ENCODE measurements at places on chromosomes 12 and 14.

DNA sequence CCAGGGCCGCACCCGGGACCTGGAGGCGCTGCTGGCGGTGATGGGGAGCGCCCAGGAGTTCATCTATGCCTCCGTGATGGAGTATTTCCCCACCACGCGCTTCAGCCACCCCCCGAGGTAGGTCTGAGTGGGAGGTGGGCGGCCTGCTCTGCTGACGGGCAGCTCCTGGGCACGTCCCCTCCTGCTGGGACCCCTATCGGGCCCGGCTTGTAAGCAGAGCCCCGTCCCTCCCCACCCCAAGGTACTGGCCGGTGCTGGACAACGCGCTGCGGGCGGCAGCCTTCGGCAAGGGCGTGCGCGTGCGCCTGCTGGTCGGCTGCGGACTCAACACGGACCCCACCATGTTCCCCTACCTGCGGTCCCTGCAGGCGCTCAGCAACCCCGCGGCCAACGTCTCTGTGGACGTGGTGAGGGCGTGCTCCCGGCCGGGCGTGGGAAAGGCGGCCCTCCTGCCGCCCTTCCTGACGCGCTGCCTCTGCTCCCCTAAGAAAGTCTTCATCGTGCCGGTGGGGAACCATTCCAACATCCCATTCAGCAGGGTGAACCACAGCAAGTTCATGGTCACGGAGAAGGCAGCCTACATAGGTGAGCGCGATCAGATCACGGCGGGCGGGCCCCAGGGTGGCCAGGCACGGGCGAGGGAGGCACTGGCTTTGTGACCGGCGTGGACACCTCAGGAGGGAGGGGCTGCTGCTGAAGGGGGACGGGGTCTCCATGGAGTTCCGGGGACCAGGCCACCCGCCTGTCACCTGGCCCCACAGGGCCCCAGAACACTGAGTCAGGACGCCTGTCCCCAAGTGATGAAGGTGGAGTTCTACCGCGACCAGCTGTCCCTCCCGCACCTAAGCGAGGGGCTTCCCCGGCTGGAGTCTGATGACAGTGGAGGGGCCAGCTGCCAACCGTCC lies 7.3 kb downstream of the PLD4 start:
- DNase-seq = no peak

- peak; percentile 17 for DNase-seq
These were observed 12.2 kb downstream of the AGAP2 start for GRCh38 chr12:57726151-57726883.

GRCh38 chr14:95361373-95362137 lies 41.8 kb upstream of the CLMN start:
- DNase-seq = no peak

DNA sequence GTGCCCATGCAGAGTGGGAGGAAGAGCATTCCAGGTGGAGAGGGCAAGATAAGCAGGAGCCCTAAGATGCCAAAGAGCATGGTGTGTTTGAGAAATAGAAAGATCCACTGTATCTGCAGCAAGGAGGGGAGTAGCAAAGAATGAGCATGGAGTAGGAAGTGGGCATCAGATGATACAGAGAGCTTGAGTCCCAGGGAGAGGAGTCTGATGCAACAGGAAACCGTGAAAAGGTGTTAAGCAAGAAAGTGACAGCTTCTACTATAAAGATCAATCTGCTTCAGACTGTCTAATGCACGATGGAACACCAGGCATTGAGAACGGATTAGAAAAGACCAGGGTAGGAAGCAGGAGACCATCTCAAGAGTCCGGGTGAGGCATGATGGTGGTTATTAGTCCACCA lies 12.3 kb upstream of the GPRC5D start:
- no peak for DNase-seq

GRCh38 chr12:29110506-29111442 lies 38.3 kb upstream of the FAR2 start:
- DNase-seq = no peak

GRCh38 chr12:95130096-95130495 lies 56.7 kb upstream of the NR2C1 start:
- DNase-seq = no peak

GRCh38 chr14:95360828-95361227 lies 41.1 kb upstream of the CLMN start:
- DNase-seq = no peak

GRCh38 chr12:10220398-10221077 lies 7.9 kb downstream of the GABARAPL1 start:
- no peak for DNase-seq
